Stimulated activated CD8-positive, alpha-beta memory T cell treated with anti-CD3 and anti-CD28 coated beads, Interleukin-7, amount 100 ng/mL, for 48 hours (primary cell): ENCODE measurements at places on chromosomes 2 and 18.

- DNase-seq = no peak
Measured at GRCh38 chr2:32242331-32242730, 22.4 kb downstream of the NLRC4 start.

GRCh38 chr2:215537611-215538010 lies 101.7 kb upstream of the FN1 start:
- DNase-seq = no peak

DNA sequence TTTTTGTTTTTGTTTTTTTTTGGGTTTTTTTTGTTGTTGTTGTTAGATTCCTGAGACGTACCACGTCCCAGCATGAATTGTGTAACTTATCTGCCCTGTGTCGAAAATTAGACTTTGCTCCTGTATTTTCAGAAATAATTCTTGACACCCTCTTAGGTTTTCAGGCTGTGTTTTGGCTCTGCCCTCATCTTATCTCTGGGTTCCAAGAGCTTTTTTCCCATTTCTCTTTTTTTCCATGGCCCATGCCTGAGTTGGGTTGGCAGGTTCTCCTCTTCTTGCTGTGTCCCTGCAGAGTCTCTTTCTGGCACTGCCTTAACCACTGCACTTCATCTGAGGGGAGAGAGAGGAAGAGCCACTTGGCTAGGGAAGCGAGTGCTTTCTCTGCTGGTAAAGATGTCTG lies 42.4 kb downstream of the CTIF start:
- no peak for DNase-seq

DNA sequence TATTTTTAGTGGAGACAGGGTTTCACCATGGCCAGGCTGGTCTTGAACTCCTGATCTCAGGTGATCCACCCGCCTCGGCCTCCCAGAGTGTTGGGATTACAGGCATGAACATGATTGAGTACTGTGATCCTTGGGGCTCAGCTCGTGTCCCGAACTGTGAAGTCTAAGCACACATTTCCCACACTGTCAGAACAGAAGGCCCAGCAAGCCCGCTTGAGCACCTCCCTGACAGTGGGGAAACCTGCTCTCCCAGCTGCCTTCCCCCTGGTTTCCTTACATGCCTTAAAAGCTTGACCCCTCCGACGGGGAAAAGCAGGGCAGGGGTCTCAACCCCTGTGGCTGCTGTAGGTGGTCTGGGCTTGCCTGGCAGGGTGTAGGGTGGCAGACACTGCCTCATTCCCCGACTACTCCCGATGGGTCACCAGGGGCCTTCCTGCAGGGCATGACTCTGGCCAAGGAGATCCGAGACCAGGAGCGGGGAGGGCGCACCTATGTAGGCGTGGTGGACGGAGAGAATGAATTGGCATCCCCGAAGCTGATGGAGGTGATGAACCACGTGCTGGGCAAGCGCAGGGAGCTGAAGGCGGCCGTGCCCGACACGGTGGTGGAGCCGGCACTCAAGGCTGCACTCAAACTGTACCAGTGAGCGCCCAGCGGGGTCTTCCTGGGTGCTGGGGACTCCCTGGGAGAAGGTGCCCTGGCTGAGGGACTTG lies 10.1 kb downstream of the VIL1 start:
- DNase-seq = no peak
